ENCODE measurements at places on chromosomes 2 and 18. TPM values are rescaled to one million over a fixed set of nuclear protein-coding genes. Genes with fewer than 3 reads are reported as not detected.

Gene SRD5A2
- total RNA-seq: 0.06 TPM

Gene AGBL5
- total RNA-seq: 30.3 TPM

Gene EPAS1
- total RNA-seq: 89.4 TPM

Gene IL1A
- 0.20 TPM for total RNA-seq

Gene CNOT9
- total RNA-seq: 40.7 TPM

Gene PTPRN
- 1.0 TPM for total RNA-seq

Gene C18orf54
- total RNA-seq: 2.8 TPM

Gene GPR155
- 0.44 TPM for total RNA-seq

Gene CAVIN2
- total RNA-seq: 72.9 TPM

Gene PSMG2
- total RNA-seq: 67.8 TPM

Gene OTX1
- 3.8 TPM for total RNA-seq

Gene TYW5
- total RNA-seq: 6.8 TPM

Gene ZDBF2
- total RNA-seq: 0.74 TPM

Gene LOXHD1
- total RNA-seq: not detected

Gene KIAA2012
- total RNA-seq: not detected

Gene RGPD4
- 0.06 TPM for total RNA-seq

Gene NPHP1
- 6.7 TPM for total RNA-seq

Gene RGPD3
- 0.14 TPM for total RNA-seq

Gene POTEI
- not detected for total RNA-seq

Gene VSNL1
- not detected for total RNA-seq

Gene PLEKHM3
- 2.2 TPM for total RNA-seq

Gene SCN7A
- not detected for total RNA-seq

Gene CPO
- not detected for total RNA-seq

Gene HRH4
- not detected for total RNA-seq

Gene ASB18
- total RNA-seq: not detected

Gene ZSWIM2
- total RNA-seq: not detected

Gene UGT1A3
- 0.13 TPM for total RNA-seq

Gene RESP18
- not detected for total RNA-seq

Gene NTSR2
- total RNA-seq: not detected

Gene SLC11A1
- total RNA-seq: 0.08 TPM

Gene C2orf81
- 3.1 TPM for total RNA-seq

Gene COLEC11
- total RNA-seq: 0.62 TPM

Gene THSD7B
- total RNA-seq: not detected

Gene IL36RN
- 0.14 TPM for total RNA-seq

Gene CFC1
- total RNA-seq: 0.09 TPM

Gene DLX1
- total RNA-seq: 2.8 TPM

Gene HOXD10
- 5.3 TPM for total RNA-seq

Gene GCG
- total RNA-seq: not detected

Gene MAP3K19
- not detected for total RNA-seq

Gene SERPINB11
- not detected for total RNA-seq

Gene RGPD8
- 2.9 TPM for total RNA-seq

Gene DBI
- 415 TPM for total RNA-seq

Gene TPO
- total RNA-seq: 0.14 TPM

Gene TUBB8B
- total RNA-seq: not detected

Gene WDR12
- total RNA-seq: 67.4 TPM

Gene SULT1C4
- total RNA-seq: not detected

Gene RND3
- 41.5 TPM for total RNA-seq

Gene COL4A3
- 1.3 TPM for total RNA-seq

Gene FHOD3
- 1.9 TPM for total RNA-seq

Gene C2orf80
- total RNA-seq: not detected

Gene FER1L5
- total RNA-seq: 0.03 TPM
